ENCODE measurements at places on chromosomes 4 and X. TPM values are rescaled to one million over a fixed set of nuclear protein-coding genes. Genes with fewer than 3 reads are reported as not detected.
A peak's percentile ranks its signal among the peaks of the same experiment; 100 is the strongest.

- peaks cover 1% of the 10 kb centered on the region for H3K27me3 ChIP-seq
- H3K4me1 ChIP-seq, result no peaks in the 10 kb centered on the region
- H3K27ac ChIP-seq, result no peak overlapping the region
These were observed 230.4 kb upstream of the GALNT7 start for GRCh38 chr4:172938072-172938829.

GRCh38 chrX:82816562-82816961, 691.5 kb upstream of the POU3F4 start:
- no peak overlapping the region for H3K27ac ChIP-seq
- DNase-seq, result no peak
- H3K4me3 ChIP-seq, result no peak overlapping the region
- no peaks in the 10 kb centered on the region for H3K36me3 ChIP-seq

Gene PCDH10
- total RNA-seq, result 1.7 TPM

DNA sequence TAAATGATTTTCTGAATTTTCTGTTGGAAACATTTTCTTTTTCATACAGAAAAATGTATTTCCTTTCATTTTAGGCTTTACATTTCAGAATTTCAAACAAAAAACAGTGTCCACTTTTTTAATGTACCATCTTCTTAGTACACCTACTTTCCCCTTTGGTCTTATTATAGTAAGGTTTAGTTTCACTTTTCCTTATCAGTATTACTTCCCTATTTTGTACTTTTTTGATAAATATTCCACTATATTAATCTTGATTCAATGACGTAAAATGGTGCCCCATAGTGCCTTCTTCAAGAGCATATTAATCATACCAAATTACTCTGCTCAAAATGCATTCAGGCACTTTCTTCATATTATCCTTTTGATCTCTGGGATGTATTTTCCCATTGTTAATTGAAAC, 52.5 kb downstream of the BANK1 start:
- no peaks in the 10 kb centered on the region for H3K27me3 ChIP-seq
- no peaks in the 10 kb centered on the region for H3K36me3 ChIP-seq
- no peak overlapping the region for H3K27ac ChIP-seq
- no peak overlapping the region for H3K4me3 ChIP-seq
- no peak for DNase-seq

- no peaks in the 10 kb centered on the region for H3K36me3 ChIP-seq
- H3K27ac ChIP-seq, result no peak overlapping the region
- H3K4me1 ChIP-seq, result peaks cover 4% of the 10 kb centered on the region
These were observed 111.2 kb upstream of the RAPGEF2 start for GRCh38 chr4:158991534-158992155.

GRCh38 chr4:184587221-184587620, 62.0 kb downstream of the CASP3 start:
- no peaks in the 10 kb centered on the region for H3K36me3 ChIP-seq
- H3K27ac ChIP-seq, result no peak overlapping the region
- no peaks in the 10 kb centered on the region for H3K4me1 ChIP-seq
- no peaks in the 10 kb centered on the region for H3K27me3 ChIP-seq

- no peaks in the 10 kb centered on the region for H3K4me1 ChIP-seq
- DNase-seq, result no peak
- no peaks in the 10 kb centered on the region for H3K27me3 ChIP-seq
- H3K4me3 ChIP-seq, result no peak overlapping the region
- H3K36me3 ChIP-seq, result peaks cover 11% of the 10 kb centered on the region
These were observed 471.7 kb upstream of the HS3ST1 start for GRCh38 chr4:11900359-11900758.

Gene GUCY1A1
- not detected for total RNA-seq

Gene TMEM271
- 22.7 TPM for total RNA-seq

Gene ATP2B3
- 68.0 TPM for total RNA-seq

DNA sequence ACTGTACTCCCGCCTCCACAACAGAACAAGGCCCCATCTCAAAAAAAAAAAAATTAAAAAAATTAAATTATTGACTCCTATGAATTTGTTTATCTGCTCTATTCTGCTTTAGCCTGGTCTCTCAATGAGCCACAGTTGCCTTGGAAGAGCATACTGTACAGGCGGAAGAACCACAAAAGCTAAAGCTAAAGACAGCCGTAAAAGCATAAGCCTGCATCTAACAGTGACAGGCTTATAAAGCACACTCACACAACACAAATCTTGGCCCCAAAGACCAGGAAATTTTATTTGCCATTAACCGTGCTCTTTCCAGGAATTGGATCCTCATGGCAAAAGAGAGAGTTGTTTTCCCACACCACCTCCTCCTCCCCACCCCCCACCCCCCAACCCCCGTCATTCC, 53.5 kb upstream of the KLF3 start:
- H3K4me3 ChIP-seq, result no peak overlapping the region
- no peaks in the 10 kb centered on the region for H3K27me3 ChIP-seq
- no peak overlapping the region for H3K27ac ChIP-seq
- H3K36me3 ChIP-seq, result no peaks in the 10 kb centered on the region
- no peak for DNase-seq

DNA sequence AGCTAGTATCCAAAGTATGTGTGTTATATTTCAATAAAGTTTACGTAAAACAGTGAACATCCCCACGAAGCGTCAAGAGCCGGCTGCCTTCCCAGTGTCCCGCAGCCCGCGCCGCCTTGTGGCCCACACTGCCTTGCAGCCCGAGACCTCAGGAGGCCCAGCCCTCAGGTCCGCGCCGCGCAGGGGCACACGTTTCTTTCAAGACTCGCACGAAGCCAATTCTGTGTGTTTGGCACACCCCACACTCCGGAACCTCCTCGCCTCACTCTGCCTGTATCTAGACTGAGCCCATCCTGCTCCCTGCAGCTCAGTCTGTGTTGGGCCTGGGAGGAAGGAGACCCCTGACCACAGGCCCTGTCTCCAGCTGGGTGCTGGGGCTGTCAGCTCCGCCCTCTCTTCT, 5.8 kb downstream of the LRPAP1 start:
- H3K4me1 ChIP-seq, result peaks cover 26% of the 10 kb centered on the region
- H3K27ac ChIP-seq, result no peak overlapping the region
- H3K4me3 ChIP-seq, result no peak overlapping the region
- no peaks in the 10 kb centered on the region for H3K36me3 ChIP-seq
- H3K27me3 ChIP-seq, result peaks cover 8% of the 10 kb centered on the region

GRCh38 chr4:139402436-139402835, 51.5 kb upstream of the RAB33B start:
- peaks cover 2% of the 10 kb centered on the region for H3K27me3 ChIP-seq
- no peak overlapping the region for H3K27ac ChIP-seq
- H3K4me1 ChIP-seq, result no peaks in the 10 kb centered on the region

Gene VCX3A
- not detected for total RNA-seq

DNA sequence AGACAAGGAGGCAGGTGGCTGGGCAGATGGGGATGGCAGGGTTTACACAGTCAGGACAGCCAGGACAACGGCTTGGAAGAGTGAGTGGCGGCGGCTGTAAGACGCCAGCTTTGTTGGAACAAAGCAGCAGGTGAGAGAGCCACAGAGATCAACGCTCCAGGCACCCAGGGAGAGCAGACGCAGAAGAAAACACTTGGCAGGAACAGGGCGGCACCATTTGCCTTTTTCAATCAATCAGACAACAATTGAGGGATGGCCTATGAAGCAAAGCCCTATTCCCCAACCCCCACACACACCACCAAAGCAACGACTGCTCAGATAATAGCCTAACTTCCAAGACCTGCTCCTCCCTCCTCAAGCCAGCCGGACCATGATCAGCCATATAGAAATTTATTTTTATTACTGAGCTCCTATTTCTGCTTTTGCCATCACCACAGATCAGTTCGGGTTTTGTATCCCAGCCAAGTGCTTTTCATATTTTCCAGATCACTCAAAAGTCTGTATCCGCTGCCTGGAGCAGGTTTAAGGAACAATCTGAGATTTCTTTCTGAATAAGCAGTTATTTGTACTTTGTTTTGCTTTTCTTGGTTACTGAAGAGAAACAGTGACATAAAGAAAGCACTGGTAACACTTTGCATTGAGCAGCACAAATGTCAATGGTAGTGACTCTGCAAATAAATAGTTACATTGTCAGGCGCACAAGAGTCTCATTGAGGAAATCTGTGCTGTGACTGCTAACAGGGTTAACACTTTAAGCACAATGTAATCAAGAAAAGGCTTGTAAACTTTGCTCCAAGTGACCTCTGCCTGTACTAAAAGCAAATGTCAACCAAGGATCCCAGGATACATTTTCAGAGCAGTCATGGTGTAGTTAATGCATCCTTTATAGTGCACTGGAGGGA, 81.8 kb upstream of the RBPJ start:
- H3K36me3 ChIP-seq, result no peaks in the 10 kb centered on the region
- peak; percentile 39 for DNase-seq
- H3K4me1 ChIP-seq, result peaks cover 19% of the 10 kb centered on the region
- peak overlapping the region; percentile 72 for H3K4me3 ChIP-seq
- H3K27ac ChIP-seq, result peak overlapping the region; percentile 97
- H3K27me3 ChIP-seq, result no peaks in the 10 kb centered on the region

Gene ATP1B4
- total RNA-seq, result not detected

Gene GAGE2A
- total RNA-seq, result not detected

DNA sequence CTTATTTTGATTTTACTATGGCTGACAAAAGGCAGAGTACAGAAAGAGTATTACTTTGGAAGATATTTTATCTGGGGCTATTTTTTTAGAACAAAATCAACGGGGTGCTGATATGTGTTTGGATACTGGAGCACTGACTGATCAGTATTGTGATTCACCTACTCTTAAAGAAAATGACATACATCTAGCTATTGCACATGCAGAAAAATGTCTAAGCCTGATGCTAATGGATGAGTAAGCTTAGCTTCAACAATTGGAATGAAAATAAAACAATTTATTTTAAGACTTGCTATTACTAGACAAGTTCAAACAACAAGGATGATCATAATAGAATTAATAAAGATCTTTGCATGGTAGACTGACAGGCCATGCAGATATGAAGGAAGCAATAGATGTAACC, 262.0 kb downstream of the PPP1R2C start:
- no peak overlapping the region for H3K27ac ChIP-seq
- no peak for DNase-seq
- H3K27me3 ChIP-seq, result no peaks in the 10 kb centered on the region
- H3K4me1 ChIP-seq, result no peaks in the 10 kb centered on the region
- H3K36me3 ChIP-seq, result no peaks in the 10 kb centered on the region

- DNase-seq, result no peak
- no peaks in the 10 kb centered on the region for H3K4me1 ChIP-seq
- H3K36me3 ChIP-seq, result no peaks in the 10 kb centered on the region
- no peak overlapping the region for H3K27ac ChIP-seq
These were observed 690.9 kb downstream of the PCDH19 start for GRCh38 chrX:99719140-99719539.

DNA sequence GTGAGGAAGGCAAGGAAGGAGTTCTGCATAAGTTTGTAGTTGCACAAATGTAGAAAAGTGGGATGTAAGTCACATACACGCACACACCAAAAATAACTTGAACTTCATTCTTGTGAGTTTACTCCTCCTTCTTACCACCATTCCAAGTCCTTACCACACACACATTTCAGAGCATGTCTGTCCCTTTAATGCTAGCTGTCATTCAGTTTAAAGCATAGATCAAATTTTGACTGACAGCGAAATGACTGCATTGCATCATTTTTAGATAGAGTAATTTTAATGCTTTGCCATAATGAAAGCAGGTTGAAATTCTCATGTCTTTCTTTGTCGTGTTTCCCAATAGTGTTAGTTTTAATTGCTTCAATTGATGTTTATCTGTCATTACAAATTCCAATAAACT, 629.6 kb upstream of the HTR2C start:
- DNase-seq, result no peak
- no peaks in the 10 kb centered on the region for H3K4me1 ChIP-seq
- no peak overlapping the region for H3K4me3 ChIP-seq
- no peaks in the 10 kb centered on the region for H3K27me3 ChIP-seq
- H3K36me3 ChIP-seq, result no peaks in the 10 kb centered on the region

DNA sequence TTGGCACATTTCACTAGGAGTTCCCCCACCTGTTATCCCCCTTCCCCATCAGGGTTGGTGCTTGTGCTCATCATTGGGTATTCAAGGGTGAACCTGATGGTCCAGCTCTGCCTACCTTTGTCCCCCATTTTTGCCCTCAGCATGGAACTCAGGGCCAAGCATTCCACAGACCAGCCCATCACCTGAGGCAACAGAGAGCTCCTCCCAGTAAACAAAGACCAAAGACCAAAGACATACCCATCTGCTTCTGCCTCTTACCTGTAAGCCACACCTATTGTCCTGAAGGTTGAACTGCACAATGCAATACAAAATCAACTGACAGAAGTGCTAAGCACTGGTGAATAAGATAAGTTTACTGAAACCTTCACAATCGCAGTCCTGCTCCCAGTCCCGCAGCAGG, 237.5 kb downstream of the PAPSS1 start:
- H3K27ac ChIP-seq, result no peak overlapping the region
- peaks cover 2% of the 10 kb centered on the region for H3K27me3 ChIP-seq
- H3K4me3 ChIP-seq, result no peak overlapping the region
- DNase-seq, result no peak

DNA sequence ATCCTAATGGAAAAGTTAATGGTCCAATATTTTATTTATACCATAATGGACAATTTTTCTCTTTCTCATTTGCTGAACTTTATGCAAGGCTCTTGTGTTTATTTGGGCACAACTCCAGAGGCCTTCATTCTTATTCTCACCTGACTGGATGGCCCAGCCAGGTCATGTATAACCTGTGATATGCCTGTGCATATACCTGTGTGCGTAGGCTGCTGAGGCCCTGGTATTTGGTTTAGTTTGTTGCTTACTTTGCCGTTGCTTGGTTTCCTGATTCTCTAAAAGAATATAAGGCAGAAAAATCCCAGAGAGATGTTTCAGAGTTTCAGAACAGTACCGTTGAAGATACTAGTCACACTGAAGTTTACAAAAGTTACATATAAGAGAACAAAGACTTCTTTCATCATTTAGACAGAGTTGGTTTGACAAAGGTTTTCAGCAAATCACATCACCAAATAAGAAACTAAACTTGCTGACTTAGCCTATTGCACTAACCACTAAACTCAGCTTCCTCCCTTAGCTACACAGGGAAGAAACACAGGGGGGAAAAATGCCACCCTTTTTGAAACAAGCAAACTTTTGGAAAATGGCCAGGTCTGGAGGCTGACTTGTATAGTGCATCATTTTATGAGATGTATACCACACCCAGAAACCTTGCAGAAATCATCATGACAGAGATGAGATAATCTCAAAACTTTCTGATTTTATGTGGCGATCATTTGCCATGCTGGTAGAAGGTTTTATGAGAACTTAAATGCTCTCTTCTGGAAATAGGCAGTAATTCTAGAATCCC, 248.5 kb downstream of the GRIA3 start:
- no peaks in the 10 kb centered on the region for H3K27me3 ChIP-seq
- no peak overlapping the region for H3K4me3 ChIP-seq
- H3K27ac ChIP-seq, result no peak overlapping the region
- no peaks in the 10 kb centered on the region for H3K4me1 ChIP-seq
- no peaks in the 10 kb centered on the region for H3K36me3 ChIP-seq

- H3K27ac ChIP-seq, result no peak overlapping the region
- H3K4me1 ChIP-seq, result no peaks in the 10 kb centered on the region
- H3K27me3 ChIP-seq, result no peaks in the 10 kb centered on the region
- H3K36me3 ChIP-seq, result no peaks in the 10 kb centered on the region
- H3K4me3 ChIP-seq, result no peak overlapping the region
These were observed 37.2 kb downstream of the FHIP1A start for GRCh38 chr4:151446208-151446607.

DNA sequence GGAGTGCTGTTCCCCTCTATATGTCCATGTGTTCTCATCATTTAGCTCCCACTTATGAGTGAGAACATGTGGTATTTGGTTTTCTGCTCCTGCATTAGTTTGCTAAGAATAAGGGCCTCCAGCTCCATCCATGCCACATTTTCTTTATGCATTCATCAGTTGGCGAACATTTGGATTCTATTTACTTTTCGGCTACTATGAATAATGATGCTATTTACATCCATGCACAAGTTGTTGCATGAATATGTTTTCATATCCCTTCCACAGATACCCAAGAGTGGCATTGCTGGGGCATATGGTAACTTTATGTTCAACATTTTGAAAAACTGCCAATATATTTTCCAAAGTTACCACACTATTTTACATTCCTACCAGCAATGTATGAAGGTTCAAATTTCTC, 13.8 kb upstream of the DDX53 start:
- no peak overlapping the region for H3K27ac ChIP-seq
- DNase-seq, result no peak
- H3K4me3 ChIP-seq, result no peak overlapping the region
- H3K4me1 ChIP-seq, result no peaks in the 10 kb centered on the region
- H3K27me3 ChIP-seq, result no peaks in the 10 kb centered on the region

All from glutamatergic neuron (in vitro differentiated cells).